Stimulated activated CD4-positive, alpha-beta T cell treated with anti-CD3 and anti-CD28 coated beads, Interleukin-1b, Interleukin-23, amount 100 ng/mL, for 1 hour (primary cell): ENCODE measurements at places on chromosomes 3 and 15.

- no peak for DNase-seq
These were observed 2.7 kb downstream of the PXYLP1 start for GRCh38 chr3:141234283-141234682.

DNA sequence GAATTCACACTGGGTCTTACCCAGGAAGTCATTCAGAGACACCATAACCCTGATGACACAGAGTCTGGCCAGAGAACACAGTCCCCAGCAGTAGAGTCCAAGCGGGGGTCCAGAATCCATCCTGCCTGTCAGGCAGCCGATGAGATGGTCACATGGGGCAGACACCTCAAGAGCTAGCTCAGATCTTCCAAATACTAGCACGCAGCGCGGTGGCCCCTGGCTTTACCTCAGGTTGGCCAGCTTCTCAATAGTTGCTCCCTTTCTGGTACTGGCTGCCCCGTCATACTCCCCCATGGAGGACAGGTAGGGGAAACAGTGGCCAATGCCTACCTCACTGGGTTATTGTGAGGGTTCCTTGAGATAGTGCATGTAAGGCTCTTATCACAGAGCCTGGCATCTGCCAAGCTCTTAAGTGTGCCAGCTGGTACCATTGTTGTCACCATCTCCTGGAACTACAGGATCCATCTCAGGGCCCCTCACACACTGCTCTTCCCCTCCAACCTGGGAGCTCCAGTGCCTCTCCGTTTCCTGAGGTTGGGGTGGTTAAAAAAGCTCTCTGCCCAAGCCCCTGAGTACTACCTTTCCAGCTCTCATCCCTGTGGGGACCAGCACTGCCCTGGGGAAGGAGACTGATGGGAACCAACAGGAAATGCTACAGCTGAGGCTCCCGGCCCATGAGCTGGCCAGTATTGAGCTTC lies 3.5 kb upstream of the SLC28A1 start:
- no peak for DNase-seq

DNA sequence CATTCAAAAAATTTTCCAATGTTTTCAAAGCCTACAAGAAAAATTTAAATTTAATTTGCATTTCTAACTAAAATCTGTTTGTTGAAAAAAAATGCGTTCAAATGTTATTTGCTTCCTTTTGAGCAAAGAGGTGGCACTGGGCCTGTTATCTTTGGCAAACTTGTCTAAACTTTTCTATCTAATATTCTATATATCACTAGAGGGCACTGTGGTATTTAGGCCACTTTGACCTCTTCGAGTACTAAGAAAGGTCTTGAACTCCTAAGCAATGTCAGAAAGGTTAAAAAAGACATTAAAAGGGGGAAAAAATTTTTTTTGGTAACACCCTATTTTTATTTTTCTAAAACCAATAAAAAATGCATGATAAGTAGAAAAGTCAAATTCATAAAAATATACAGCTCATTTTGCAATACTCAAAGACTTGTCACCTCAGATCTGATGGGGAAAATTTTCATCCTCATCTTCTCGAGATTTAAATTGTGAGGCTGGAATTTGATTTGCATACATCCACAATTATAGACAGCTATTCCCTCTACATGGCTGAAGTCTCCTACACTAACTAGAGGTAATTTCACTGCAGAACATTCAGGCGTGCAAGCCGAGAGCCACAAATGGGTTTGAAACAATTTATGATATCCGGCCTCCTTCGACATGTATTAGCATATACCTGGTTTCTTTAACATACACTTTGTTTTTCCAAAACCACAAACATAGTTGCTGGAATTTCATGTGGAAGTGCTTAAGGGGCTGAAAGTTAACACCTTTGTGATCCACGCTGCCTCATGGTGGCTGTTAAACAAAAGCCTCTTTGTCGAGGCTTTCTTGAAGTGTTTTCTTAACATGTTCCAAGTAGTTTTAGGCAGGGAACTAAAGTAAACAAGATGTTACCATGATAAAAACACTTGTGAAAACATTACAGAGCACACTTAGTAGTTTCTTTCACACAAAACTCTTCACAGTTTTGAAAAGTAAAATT lies 576.4 kb downstream of the FOXP1 start:
- no peak for DNase-seq

- DNase-seq: no peak
These were observed 172.8 kb upstream of the PLSCR5 start for GRCh38 chr3:146777941-146778340.

- DNase-seq: no peak
These were observed 314.1 kb upstream of the LRRC3B start for GRCh38 chr3:26308454-26308853.

DNA sequence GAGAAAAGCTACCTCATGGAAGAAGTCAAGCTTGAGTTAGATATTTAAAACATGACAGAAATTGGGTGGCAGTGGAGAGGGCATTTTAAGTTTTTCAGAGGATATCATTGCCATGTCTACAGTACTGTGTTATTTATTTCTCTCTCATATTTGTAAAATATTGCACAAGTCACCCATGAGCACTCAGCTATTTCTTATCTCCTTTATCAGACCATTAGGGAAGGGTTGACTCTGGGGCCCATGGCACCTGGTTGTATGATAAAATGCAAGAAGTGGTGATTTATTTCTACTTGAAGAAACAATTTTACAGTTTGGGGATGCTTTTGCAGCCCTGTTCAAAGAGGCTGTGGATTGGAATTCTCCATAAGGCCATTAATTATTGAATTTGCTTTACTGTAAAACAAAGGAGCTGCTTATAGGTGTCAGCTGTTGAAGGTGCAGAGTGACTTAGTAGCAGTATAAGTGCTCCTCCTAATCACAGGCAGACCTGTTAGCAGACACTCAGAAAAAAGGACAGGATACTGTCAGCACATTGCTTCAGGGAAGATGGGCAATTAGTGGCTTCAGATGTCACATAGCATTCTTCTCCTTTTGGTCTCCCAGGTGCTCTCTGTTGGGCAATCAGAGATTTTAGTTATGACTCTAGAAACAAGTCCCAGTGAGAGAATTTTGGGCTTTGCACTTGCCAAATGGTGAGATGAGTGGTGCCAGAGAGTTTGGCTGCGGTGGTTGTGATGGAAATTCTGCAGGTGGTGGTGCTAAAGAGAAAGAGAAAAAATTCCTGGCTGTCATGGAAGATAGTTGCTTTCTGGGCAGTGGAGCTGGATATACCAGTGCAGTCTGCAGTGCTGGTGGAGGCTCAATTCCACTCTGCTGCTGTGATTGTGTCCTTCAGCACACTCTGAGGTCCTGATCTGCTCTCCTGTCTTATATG lies 129.7 kb upstream of the ROPN1 start:
- DNase-seq: no peak

GRCh38 chr15:70650567-70651302 lies 112.6 kb downstream of the UACA start:
- no peak for DNase-seq

DNA sequence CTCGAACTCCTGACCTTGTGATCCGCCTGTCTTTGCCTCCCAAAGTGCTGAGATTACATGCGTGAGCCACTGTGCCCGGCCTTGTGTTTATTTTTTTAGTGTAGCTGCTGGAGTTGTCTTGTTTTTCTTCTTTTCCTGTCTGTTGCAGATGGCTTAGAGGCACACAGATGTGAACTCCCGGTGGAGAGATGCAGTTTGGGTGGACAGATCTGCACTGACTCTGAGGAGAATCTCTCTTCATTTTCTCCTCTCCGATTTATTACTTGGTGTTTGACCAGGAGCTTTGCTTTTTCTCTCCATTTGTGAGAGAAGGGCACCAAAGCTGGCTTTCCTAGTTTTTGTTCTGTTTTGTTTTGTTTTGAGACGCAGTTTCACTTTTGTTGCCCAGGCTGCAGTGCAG lies 62.7 kb downstream of the USP13 start:
- no peak for DNase-seq

- DNase-seq: no peak
These were observed 422.7 kb upstream of the ALCAM start for GRCh38 chr3:104943974-104944373.

DNA sequence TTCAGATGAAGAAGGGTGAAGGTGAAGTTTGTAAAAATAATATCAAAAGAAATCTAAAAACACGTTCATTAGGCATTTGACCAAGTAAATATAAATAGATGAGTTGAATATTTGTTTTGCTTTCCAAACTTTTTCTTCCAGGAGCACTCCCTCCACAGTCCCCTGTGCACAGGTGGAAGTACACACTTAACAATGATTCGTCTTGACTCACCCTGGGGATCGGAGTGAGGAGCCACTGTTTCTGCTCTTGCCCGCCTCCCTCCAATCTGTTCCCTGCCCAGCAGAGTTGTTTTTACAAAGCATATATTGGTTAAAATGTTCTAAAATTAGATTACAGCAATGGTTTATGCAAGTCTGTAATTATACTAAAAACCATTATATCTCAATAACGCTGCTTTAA lies 175.1 kb downstream of the PTPRG start:
- DNase-seq: no peak

- DNase-seq: no peak
These were observed 8.8 kb upstream of the ATP11B start for GRCh38 chr3:182784542-182784941.

DNA sequence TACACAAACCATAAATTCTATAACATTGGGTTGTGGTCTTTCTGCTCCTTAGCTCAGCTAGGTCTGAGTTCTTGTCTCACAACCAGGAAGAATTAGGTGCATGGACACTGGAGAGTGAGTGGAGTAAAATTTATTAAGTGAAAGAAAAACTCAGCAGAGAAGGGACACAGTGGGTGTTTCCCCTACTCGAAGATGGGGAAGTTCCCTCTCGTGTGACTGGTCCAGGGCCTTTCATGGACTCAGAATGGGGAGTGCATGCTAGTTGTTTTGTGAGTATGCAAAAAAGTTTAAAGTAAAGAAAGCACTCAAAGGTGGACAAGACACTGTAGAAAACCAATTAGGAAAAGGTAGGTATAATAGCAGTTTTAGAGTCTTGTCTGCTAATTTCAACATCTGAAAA lies 215.5 kb upstream of the RORA start:
- no peak for DNase-seq

DNA sequence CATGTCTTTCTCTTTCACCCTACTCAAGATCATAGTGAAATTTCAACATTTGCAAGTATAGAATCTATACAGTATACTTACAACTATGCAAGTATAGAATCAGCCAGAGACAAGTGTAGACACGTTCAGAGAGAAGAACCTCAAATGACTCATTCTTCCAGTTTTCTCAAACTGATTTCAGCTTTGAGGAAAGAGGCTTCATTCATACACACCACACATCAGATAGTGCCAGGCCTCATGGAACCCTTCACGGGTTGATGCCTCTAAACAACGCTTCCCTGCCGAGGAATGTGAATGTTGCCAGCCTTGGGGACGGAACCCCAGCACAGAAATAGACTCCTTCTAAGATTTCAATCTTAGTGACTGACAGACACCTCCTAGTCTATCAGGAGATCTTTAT lies 135.7 kb downstream of the FOXP1 start:
- DNase-seq: no peak

GRCh38 chr3:173473237-173473636 lies 75.7 kb downstream of the NLGN1 start:
- no peak for DNase-seq
